Stimulated activated CD4-positive, alpha-beta T cell treated with anti-CD3 and anti-CD28 coated beads, Interleukin-1b, Interleukin-23, amount 100 ng/mL, for 4 hours (primary cell): ENCODE measurements at places on chromosomes 16 and 17.

GRCh38 chr16:26614237-26614841 lies 452.4 kb upstream of the C16orf82 start:
- DNase-seq: no peak

DNA sequence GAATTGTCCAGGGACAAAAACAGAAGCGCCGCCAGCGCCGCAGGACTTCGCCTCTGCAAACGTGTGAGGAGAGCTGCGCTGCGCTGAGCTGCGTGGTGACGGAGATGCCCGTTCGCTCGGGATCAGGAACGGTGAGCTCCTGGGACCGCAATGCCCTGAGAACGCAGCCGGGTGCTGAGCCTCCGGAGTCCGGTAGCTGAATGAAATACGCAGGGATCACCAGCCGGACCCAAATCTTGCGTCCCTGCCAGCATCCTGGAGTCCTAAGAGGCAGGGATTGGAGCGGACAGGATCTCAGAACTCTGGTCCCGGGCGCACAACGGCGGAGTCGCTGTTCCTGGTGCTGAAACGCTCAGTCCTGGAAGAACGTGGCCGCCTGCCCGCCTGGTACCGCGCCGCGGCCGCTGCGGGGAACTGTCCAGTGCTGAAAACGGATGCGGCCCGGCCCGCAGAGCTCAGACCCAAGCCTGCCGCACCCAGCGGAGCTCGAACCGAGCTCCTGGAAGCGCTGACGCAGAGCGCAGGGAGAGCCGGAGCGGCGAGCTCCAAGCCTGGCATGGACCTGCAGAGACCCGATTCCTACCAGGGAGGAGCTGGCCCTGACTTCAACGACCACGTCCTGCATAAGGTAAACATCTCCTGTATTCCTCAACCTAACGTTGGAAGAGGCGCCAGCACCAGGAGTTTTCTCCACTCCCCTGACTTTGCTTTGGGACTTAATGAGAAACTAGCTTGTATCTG lies 41.5 kb downstream of the CD300LF start:
- peak; percentile 55 for DNase-seq

DNA sequence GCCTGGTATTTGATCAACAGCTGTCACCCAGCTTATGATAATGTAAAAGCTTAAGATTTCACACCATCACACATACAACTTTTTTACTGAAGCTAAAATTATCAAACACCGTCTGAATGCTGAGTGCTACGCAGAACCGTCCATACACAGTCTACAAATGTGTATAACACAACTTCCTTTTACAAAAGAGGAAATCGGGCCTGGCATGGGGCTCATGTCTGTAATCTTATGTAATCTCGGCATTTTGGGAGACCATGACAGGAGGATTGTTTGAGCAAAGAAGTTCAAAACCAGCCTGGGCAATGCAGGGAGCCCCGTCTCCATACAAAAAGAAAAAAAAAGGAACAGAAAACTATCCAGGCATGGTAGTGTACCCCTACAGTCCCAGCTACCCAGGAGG lies 19.6 kb upstream of the QRICH2 start:
- no peak for DNase-seq

DNA sequence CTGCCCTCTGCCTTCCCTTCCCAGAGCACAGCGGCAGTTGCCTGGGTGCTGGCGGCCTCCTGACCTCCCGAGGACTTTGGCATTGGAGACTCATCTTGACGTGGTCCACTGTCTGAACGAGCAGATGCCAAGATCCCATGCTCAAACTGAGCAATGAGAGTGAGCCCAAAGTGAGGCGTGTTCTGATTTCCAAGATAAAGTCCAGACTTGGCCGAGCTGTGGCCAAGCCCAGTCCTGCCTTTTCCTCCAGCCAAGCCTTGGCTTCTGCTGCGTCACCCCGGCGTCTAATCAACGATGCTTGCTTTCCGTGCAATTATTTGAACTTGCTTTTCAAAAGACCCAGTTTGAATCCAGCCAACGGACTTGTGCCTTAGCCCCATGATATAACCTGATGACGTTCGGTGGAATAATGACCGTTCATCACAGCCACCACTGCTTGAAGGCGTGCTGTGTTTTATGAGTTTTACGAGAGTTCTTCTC lies 179.2 kb downstream of the IRF8 start:
- no peak for DNase-seq

DNA sequence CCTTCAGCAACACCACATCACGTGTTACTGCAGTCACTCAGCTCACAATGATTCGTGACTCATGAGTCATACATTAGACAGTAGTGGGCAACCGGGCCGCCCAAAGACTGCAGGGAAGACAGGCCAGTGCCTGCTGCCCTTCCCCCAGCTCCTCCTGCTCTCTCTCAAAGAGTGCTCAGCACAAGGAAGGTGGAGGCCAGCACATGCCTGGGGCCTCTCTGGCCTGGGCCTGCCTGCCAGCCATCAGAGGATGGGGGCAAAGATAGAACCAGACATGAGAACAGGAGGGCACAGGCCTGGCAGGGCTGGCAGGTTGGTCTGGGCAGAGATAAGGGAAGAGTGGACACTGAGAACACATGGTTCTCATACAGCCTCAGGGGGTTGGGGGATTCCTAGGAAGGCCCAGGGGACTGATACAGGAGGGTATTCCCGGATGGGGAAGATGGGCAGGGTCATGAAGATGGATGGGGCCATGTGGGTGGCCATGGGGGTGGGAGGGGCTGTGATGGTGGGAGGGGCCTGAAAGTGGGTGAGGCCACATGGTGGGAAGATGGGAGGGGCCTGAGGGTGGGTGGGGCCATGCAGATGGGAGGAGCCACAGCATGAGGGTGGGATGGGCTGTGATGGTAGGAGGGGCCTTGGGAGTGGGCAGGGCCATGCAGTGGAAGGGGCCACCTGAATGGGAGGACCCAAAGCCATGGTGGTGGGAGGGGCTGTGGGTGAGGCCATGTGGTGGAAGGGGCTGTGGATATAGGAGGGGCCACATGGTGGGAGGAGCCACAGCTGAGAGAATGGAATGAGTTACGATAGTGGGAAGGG lies 29.0 kb downstream of the KATNB1 start:
- DNase-seq: no peak

GRCh38 chr16:67917852-67918236 lies 13.8 kb downstream of the CTRL start:
- DNase-seq: no peak
